ENCODE measurements at places on chromosomes 1 and 21.

DNA sequence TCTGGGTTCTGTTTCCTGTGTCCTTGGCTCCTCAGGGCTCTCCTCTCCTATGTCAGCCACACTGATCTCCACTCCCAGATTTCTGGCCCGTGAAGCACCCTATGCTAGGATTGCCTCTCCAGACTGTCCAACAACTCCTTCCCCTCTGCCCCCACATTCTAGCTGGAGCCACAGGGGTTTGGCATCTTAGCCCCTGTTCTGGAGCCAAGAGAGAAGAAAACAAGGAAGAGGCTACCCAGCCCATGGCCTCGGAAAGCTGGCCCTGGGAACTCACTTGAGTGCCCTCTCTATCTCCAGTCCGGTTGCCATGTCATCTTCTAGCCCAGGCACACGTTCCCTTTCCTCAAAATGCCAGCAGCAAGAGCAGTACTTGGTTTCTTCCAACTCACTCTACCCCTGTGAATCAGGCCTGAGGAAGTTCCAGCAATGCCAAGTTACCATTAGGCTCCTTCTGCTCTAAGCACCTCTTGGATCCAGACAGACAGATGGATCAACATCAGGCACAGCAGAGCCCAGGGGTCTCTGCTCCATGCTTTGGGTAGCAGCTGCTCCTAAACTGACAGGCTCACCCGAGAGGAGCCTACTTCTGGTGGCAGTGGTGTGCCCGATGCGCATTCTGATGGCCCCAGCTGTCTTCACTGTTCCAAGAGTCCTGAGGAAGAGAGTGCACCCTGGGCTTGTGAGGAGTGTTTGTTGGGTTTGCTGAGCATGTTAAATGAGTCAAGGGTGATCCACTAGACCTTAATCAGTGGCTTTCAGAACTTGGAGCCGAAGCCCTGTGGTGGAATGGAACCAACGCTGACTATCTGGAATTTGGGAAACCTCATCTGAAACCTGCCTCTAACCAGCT lies 11.6 kb upstream of the GPR61 start:
- no peak for DNase-seq

DNA sequence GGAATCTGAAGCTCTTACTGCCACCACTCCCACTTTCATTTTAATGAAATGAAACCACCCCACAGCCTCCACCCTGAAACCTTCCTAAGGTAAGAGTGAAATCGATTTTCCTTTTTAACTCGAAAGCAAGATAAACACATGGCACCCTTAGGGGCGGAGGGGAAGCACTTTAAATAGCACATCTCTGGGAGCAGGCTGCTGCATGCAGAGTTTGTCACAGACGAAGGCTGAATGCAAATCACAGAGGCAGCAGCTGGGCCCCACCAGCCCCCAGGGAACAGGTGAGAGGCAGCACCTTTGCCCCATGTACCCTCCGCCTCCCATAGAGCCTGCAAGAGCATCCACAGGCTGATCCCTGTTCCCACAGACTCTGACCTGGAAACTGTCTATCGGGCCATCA lies 60.0 kb upstream of the GRIK3 start:
- peak; percentile 24 for DNase-seq

- no peak for DNase-seq
Observed at GRCh38 chr1:225949041-225949440, 8.0 kb upstream of the LEFTY2 start.

- no peak for DNase-seq
Observed at GRCh38 chr21:18023711-18024110, 204.6 kb upstream of the C21orf91 start.

GRCh38 chr1:58932859-58933598 lies 149.2 kb upstream of the JUN start:
- DNase-seq, result no peak

DNA sequence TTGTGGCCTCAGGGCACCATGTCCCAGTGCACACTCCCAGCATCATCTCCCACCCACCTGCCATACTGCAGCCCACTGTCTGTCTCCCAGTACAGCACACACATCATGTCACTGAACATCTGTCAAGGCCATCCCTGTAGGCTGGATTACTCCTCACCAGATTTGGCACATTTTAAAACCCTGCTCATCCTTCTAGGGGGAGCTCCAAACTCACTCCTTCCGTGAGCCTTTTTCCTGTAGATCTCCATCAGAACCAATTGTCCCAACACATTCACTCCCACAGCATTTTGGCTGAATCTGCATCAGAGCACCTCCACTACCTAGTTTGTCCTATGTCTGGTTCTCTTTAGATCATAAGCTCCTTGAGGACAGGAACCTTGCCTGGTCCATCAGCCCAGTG lies 58.6 kb upstream of the GRIK3 start:
- DNase-seq, result no peak

DNA sequence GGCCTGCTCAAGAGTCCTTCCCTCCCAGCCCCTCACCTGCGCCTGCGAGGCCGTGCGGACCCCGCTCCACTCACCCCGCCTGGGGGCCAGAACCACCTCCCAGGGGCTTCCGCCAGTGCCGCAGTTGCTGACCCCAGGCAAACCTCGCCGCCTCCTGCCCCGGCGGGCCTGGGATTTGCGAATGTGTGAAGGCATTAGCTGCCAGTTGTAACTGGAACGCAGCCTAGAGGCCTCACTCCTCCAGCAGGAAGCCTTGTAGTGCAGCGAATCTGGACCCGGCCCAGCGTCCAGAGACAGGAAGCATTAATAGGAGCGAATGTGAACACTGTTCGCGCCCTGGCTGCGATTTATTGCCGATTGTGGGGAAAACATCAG lies 140.9 kb upstream of the ARHGEF16 start:
- DNase-seq, result no peak

DNA sequence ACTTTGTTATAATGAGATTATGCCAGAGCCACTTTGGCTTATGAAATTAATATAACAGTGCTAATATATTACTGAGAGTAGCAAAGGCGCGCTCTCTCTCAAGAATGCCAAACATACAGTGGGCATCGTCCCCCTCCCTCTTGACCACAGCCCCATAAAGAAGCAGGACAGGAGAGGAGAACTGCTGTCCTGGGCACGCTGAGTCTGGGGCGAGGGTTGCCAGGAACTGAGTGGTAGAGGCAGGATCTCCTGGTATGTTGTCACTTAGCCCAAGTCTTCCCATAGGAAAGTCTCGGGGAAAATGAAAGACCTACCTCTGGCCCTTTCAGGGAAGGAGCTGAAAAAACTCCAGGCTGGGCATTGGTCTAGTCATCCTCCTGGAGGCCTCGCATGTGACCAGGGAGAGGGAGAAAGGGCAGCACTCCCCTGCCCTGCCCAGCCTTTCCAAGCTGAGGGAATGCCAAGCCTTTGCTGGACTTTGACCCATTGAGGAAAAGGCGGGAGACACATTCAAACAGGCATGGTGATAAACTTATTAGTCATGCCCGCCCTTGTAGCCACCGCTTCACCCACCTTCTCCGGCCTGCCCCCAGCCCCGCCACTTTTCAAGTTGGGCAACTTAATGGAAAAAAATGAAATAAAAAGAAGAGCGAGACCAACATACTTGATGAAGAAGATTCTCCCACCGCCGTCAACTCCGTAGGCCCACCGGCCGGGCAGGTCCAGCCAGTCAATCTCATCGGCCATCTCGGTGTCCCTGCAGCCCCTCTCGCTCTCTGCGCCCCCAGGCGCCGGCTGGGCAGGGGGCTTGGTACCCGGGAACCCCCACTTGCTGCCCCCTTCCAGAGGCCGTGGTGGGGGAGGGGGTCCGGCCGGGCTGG lies 17.4 kb upstream of the PLEKHA6 start:
- DNase-seq, result no peak

DNA sequence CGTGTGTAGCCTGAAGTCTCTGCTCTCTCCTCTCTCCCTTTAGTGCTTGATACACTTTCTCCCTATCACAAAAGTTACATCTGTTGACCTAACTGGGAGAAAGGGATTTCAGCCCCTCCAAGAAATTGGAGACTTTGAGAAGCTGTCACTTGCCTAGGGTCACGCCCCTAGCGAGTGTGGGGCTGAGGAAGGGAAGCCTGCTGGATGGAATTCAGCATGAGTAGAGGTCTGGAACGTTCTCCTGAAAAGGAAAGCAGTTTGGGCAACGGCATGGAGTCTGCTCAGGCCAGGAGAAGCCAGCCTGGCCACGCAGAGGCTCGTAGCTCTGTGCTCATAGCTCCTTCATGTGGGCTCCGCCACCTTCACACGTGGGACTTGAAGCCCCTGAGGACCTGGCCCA lies 22.4 kb downstream of the COL16A1 start:
- no peak for DNase-seq

DNA sequence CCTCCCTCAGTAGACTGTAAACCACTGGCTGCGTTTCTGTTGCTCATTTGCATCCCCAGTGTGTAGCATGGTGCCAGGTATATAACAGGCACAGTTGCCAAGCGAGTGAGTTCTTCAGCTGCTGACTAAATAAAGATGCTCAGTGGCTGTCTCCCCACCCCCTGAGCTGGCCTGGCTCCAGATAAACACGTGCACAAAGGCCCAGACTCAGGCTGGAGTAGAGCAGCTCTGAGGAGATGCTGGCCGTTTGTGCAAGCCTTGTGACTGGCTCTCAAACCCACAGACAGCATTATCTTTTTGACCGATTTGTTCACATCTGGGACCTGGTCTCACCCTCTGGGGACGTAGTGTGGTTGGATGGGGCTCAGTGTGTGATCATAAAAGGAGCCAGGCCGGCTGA lies 7.1 kb downstream of the CHRNB2 start:
- DNase-seq, result no peak

- no peak for DNase-seq
Observed at GRCh38 chr1:2601721-2602303, 15.2 kb downstream of the PRXL2B start.

DNA sequence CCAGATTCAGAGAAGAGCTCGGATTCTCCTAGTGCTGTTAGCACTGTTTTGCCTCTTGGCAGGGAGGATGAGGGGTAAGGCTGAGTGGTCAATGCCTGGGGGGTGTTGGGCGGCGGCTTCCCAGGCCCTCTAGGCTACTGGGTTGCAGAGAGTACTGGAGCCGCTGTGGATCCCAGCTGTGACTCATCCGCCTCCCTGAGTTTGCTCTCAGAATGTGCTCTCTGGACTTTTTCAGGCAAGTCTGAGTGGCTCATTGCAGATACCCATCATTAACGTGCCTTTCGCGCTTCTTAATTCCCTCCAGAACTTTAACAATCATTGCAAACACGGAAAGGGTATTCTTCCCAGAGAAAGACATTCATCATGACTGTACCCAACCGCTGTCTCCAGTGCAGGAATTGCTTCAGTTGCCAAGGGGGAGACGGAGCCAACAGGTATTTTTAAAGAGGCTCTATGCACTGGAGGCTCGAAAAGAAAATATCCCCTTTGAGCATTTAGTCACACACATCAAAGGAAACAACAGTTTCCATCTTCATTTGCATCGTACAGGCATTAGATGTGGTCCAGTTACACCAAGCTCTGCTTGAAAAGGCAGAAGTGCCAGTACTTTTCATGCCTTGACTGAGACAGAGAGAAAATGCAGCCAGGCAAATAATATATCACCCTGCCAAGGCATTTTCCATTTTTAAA lies 14.4 kb upstream of the CAMTA1 start:
- no peak for DNase-seq

DNA sequence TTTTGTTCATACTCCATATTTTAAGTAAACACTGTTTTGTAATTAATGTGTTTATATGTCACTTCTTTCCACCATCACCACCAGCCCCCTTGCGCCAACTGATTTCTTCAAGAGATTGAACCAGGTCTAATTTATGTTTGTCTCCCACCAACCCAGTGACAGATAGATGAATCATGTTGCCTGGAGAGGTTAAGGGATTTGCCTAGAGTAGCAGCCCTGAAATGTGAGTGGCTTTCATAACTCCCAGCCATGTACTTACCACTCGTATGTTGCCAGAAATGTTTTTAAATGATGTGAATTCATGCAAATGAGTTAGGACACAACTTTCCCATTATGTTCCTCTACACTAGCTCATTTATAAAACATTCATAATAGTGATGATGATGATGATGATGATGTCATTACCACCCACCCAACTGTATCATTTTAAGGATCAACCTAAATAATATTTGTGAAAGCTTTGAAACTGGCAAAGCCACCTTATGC lies 86.9 kb downstream of the LRRC8D start:
- DNase-seq, result no peak

DNA sequence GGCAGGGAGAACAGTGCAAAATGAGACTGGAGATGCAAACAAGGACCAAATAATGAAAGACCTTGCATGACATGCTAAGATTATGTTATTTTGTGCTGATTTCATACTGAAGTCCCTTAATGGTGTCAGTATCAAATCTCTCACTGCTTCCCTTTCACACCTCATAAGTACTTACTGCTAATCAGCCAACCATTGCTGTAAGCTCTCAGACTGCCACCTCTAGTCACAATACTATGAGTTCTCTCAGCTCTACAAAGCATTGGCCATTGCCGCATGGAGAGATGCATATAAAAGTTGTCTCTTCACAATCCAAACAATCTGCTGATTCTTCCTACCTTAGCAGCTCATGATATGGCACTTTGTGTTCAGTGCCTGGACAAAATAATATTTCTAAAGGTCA lies 375.4 kb downstream of the LTN1 start:
- no peak for DNase-seq

DNA sequence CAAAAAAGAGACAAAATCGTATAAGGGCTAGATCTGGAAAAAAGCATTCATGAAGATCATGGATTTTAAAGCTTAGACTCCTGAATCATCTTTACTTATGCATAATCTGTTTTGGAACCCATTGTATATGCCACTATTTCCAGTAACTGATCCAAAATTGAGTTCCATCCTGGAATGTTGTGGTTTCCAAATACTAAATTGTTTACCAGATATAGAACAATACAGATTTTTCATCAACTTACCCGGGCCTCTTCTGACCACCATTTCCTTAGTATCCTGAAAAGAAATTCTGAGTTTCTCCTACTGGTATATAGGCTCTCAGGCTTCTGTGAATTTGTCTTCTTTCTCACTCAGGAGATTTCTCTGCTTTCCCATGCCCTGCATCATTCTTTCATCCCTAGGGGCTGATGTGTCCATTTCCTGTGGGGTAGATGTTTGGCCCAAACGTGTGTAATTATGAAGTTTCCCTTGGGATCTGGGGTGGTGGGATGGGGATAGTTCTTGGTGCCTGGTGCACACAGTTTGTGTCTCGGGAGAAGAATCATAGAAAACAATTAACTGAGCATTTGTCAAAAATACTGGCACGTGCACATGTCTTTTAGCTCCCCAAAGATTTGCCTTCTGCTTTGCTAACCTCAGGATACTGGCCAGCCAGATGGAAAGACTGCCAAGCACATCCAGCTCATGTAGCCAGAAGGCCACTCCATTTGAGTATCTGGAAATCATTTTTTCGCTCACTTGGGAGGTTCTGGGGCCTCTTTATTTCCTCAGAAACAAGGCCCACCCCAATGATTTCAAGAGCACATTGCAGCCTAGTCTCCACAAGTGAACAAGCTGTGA lies 127.8 kb downstream of the NTMT2 start:
- DNase-seq, result no peak

Measured in GM12878 (cell line).